Daoy (cell line): ENCODE measurements at places on chromosomes 3 and 15. TPM values are rescaled to one million over a fixed set of nuclear protein-coding genes. Genes with fewer than 3 reads are reported as not detected.

Gene NANOGP8
- total RNA-seq, result not detected in 2 replicates

DNA sequence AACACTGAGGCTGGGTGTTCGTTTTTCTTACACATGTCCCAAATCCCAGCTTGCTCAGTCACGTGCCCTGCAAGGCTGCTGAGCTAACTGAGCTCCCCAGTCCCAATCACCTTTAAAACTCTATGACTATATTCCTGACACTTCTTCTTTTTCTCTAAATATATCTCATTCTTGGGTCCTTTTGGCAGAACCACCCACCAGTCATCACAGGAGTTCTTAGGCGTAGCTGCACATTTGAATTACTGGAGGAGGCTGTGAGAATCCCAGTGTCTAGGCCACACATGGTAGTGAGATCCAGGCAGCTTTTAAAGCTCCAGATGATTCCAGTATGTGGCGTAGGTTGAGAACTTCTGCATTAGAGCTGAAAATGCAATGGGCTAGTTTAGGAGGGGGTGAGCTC is 66.3 kb downstream of the ST8SIA2 start:
- no peak for DNase-seq

DNA sequence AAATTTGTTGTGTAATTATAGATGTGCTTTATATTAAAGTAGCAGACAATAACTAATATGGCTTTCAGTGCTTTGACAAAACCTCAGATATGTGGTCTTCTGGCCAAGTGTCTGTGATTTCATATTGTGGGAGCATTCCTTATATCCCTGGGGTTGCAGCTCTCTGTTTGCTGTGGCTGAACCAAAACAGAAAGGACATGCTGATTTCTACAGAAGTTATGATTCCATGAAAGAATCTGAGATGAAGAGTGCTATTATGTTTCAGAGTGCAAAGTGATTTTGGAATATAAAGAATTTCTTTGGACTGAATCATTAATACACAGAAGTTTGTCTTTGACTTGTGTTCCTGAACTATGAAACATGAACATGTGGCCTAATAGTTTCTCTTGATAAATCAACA is 36.5 kb downstream of the CDV3 start:
- no peak for DNase-seq

DNA sequence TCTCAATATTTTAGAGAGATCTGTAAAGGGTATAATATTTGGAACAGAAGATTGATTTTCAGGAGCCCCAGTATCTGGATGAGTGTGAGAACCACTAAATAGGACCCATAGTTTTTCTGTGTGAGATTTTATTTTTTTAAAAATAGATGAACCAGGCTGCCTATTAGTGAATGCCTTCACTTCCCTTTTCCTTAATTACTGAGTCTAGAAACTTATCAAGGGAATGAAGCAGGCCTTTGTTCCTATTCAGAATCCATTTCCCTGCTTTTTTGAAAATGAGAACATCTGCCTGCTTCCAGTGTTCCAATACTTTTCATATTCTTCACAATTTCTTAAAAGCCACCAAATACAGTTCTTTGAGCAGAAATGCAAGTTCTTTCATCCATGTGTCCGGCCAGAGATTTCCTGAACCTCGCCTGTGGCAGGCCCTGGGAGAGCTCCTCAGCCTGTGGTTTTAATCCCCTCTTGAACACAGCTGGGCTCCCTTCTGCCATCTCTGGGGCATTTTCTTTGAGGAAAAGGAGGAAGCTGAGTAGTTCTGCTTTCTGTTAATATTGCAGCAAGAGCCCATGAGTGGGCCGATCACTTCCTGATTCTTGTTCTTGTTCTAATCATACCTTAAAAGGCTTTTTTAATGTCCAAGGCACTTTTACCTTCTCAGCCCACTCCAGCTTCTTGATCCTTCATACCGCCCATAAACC is 4.7 kb downstream of the EHD4 start:
- peak; percentile 71 for DNase-seq

- DNase-seq, result no peak
These were observed 35.7 kb upstream of the DLG1 start for GRCh38 chr3:197333901-197334639.

GRCh38 chr3:58308728-58309127 is 2.4 kb downstream of the HTD2 start:
- no peak for DNase-seq

- peak; percentile 27 for DNase-seq
These were observed 664 bp upstream of the LARP6 start for GRCh38 chr15:70854666-70854976.
